ENCODE measurements at places on chromosomes 3 and 15. TPM values are rescaled to one million over a fixed set of nuclear protein-coding genes. Genes with fewer than 3 reads are reported as not detected.

DNA sequence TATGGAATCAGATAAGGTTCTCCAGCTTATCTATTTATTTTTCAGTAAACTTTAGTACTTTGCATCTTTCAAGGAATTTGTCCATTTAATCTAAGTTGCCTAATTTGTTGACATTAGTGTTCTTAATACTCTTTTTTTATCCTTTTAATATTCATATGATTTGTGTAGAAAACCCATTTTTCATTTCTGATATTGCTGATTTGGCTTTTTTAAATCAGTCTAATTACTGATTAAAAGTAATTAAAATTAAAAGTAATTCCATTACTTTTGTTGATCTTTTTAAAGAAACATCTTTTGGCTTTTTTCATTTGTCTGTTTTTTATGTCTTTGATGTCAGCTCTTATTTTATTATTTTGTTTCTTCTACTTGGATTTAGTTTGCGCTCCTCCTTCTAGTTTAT, 101.2 kb downstream of the CGGBP1 start:
- no peak for DNase-seq
- H3K36me3 ChIP-seq = no peaks in the 10 kb centered on the region
- H3K27ac ChIP-seq = no peak overlapping the region
- H3K4me1 ChIP-seq = no peaks in the 10 kb centered on the region

Gene CFAP161
- total RNA-seq = not detected

- no peak overlapping the region for H3K4me3 ChIP-seq
- no peaks in the 10 kb centered on the region for H3K36me3 ChIP-seq
- peaks cover 23% of the 10 kb centered on the region for H3K27me3 ChIP-seq
- DNase-seq = no peak
- H3K4me1 ChIP-seq = no peaks in the 10 kb centered on the region
- H3K27ac ChIP-seq = no peak overlapping the region
These were observed 39.3 kb downstream of the RHCG start for GRCh38 chr15:89457086-89457485.

Gene KY
- 51.7 TPM for total RNA-seq

- H3K27ac ChIP-seq = no peak overlapping the region
- no peak for DNase-seq
- H3K4me3 ChIP-seq = no peak overlapping the region
- H3K4me1 ChIP-seq = no peaks in the 10 kb centered on the region
- no peaks in the 10 kb centered on the region for H3K27me3 ChIP-seq
These were observed 48.7 kb downstream of the ETV5 start for GRCh38 chr3:186060222-186060621.

Gene RSL24D1
- total RNA-seq = 56.9 TPM

Gene HYAL1
- total RNA-seq = 31.0 TPM

Data from suprapubic skin (tissue), 4 donors.